OCI-M1 (cell line): ENCODE measurements at places on chromosomes 1 and 21.
A peak's percentile ranks its signal among the peaks of the same experiment; 100 is the strongest.

- DNase-seq = no peak
Observed at GRCh38 chr1:79325705-79326104, 319.2 kb upstream of the ADGRL4 start.

GRCh38 chr1:155322571-155322952 lies 1.9 kb downstream of the RUSC1 start:
- peak; percentile 50 for DNase-seq

DNA sequence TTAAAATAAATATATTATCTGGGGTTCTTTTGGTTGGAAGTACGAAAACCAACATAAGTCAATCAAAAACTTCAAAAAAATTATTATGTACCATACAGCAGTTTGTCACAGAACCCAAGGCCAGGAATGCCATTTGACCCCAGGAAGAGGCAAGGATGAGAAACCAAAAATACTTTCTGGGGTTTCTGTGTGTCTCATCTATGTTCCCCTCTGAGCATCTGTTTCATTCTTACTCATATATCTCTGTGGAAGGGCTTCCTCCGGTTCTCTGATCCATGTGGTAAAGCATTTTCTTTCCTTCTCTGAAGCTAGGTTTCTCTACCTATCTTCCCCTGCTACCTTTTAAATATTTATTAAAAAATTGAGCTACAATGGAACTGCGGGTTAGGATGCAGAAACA lies 9.8 kb upstream of the FCRL1 start:
- DNase-seq = no peak

DNA sequence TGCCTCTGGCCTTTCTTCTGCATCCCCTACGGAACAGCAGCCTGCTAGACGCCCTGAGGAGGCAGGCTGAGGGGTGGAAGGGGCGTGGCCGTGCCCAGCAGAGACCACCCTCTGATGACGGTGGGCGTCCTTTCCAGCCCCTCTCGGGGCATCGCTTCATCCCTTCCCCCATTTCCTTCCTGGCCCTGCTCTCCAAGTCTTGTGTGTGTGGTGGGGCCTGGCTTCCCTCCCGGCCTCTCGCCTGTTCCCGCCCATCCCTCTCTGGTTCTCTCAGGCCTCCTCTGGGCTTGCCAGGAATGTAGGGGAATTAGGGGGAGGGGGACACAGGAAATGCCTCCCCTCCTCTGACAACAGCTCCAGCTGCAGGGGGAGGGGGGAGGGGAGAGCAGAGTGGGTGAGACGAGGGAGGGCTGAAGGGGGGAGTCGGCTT lies 51.1 kb downstream of the SKI start:
- DNase-seq = no peak

GRCh38 chr1:180981596-180982387 lies 40.9 kb downstream of the STX6 start:
- no peak for DNase-seq

- no peak for DNase-seq
Observed at GRCh38 chr1:212073490-212073889, 37.9 kb downstream of the DTL start.

DNA sequence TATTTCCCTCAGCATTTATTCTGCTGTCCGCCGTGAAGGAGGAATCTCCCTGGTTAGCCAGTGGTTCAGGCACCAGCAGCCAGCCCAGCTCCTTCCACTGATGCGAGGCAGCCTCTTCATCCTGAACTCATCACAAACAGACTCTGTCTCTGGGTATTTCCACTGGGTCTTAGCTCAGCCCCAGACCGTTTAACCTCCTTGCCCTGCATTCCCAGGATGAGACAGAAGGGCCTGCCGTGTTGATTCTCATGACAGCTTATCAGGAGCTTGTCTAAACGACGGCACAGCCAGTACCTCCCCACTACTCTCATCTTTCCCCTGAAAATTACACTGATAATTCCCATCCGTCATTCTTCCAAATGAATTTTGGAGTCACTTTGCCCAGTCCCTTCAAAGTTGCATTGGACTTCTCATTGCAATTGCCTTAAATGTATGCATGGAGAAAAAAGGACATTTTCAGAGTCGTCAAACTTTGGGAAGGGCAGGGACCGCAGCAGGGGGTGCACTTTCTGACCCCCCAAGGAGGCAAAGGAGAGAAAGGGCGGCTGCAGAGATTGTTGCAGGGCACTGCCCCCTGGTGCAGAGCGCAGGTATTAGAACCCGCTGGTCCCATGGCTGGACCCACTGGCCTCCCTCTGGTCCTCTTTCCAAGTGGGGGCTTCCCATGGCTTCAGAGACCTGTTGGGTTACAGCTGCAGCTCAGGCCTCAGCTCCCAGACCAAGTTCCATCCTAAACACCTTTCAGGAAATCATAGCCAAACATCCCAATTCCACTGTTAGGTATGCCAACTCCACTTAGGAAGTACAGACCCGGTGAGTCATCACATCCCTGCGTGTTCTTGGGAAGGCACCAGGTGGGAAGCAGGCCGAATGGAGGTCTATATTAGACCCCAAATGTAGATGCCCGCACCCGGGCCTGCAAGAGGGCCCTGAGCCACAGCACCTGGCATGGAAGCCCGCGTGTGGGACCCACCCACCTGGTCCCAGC lies 3.7 kb upstream of the MEGF6 start:
- DNase-seq = peak; percentile 22

DNA sequence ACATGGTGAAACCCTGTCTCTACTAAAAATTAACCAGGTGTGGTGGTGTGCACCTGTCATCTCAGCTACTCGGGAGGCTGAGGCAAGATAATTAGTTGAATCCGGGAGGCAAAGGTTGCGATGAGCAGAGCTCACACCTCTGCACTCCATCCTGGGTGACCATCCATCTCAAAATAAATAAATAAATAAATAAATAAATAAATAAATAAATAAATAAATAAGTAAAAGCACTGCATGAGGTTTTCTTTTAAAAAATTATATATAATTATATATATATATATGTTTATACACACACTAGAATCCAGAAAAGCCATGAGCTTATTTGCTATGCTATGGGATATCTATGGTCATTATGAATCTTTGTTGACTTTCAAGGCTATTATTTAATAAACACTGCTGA lies 2.4 kb downstream of the AMPD1 start:
- no peak for DNase-seq

GRCh38 chr21:42414928-42415769 lies 11.4 kb downstream of the UBASH3A start:
- DNase-seq = no peak

- no peak for DNase-seq
Observed at GRCh38 chr1:116179964-116180363, 68.8 kb downstream of the MAB21L3 start.

DNA sequence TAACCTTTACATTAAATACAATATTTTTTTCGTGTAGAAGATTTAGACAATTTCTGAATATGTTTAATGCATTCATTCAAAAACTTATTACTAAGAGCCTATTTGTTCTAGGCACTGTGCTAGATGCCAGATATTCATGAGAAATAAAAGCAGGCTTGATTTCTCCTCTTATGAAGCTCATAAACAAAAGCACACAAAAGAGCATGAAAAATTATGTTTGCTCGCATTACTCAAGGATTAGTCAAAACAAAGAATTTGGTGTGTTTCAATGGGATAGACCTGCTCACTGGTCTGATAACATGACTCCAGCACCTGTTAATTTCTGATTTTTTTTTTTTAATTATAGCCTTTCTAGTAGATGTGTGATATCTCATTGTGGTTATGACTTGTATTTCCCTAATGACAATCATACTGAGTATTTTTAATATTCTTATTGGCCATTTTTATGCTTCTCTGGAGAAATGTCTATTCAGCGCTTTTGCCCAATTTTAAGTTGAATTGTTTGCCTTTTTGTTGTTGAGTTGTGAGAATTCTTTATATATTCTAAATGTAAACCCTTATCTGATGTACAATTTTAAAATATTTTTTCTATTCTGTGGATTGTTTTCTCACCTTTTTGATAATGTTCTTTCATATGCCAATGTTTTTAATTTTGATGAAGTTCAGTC lies 382.3 kb upstream of the ADGRL4 start:
- no peak for DNase-seq

DNA sequence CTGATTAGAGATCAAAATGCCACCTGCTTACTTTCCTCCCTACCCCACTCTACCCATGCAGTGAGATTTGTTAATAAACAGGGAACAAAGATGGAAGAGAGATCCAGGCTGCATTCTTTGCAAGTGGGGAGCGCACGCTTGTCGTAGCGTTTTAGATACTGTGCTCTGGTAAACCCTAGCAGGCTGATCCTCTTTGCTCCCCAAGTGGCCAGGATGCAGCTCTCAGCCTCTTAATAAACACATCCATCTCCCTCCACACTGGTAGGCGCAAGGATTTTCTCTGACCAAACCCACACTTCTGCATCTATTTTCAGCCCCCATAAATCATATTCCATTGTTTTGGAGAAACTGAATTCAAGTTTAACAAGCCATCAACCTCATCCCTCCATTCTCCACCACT lies 2.9 kb downstream of the PGBD5 start:
- DNase-seq = no peak

DNA sequence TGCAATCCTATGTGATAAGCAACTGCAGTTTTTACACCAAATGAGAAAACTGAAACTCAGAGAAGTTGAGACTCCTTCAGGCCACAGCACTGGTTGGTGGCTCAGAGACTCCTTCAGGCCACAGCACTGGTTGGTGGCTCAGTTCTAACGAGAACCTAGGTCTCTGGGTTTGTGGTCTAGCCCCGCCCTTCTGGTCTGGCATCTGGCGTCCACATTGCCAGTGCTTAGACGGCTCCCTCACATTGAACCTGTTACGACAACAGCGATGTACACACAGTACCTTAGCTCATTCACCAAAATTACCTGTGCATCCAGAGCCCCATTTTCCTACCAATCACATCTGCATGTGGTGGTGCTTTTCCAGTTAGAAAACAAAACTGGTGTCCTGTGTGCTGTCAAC lies 66.1 kb downstream of the NID1 start:
- no peak for DNase-seq

GRCh38 chr1:116762281-116762680 lies 8.1 kb downstream of the CD2 start:
- DNase-seq = no peak

- no peak for DNase-seq
Observed at GRCh38 chr1:235990330-235990795, 74.5 kb downstream of the NID1 start.

DNA sequence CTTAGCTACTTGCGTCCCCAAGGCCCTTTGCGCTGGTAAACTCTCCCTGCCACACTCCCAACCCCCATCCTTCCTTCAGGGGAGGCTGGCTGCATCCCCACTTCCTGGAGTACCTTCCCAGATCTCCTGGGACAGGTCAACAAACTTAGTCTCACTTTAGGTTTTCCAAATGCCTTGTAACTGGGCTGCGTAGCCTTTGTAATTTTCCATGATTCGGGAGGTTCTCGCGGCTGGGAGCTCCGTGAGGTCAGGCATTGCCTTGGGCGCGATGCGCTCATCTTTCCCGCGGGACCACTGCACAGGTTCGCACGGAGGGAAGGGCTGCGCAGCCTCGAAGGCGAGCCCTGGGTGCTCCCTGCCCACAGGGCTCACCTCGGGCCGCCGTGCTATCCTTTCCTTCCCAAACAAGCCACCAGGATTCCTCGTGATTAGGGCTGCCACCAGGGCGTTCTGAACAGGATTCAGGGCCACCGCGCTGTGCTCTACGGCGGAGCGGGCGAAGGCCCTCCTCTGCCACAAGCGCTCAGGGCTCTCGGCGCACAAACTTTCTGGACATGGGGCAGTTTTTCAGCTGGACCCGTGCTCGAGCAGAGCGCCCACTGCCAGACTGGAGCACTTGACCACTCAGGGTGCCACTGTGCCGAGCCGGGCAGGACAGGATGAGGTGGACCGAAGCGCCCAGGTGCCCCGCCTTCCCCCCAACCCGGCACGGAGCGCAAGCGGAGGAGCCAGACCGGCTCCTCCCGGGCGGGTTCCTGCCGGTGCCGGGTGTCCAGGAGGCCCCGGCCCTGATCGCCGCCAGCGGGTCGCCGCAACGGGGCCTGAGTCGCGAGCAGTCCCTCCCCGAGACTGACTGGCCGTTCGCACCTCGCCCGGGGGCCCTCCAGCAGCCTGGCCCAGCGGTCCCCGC lies 1.1 kb downstream of the TMPRSS2 start:
- no peak for DNase-seq

- no peak for DNase-seq
Observed at GRCh38 chr1:82214606-82215005, 413.9 kb downstream of the ADGRL2 start.

DNA sequence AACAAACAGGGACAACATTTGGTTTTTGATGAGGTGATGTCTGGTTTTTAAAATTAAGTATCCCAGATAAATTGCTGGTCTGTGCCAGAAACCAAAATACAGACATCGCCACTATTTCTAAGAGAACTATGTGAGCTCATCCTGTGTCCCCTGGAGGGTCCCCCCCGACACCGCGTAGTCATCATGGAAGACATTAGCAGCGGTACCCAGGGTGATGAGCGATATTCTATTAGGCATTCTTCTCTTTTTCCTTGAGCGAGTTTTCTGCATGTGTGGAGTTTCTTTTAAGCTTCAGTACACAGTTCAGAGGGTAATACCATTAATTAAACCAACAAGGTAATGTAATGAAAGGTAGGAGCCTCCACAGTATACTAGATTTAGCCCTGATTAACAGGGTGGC lies 26.5 kb downstream of the KAZN start:
- DNase-seq = no peak

GRCh38 chr1:47189844-47190508 lies at the start of gene PDZK1IP1:
Gene PDZK1IP1, minus strand, starts transcription at chr1:47190036. Its CDS starts 104 bp downstream, at chr1:47189932.
- DNase-seq = no peak

GRCh38 chr1:245693116-245693793 lies 538.5 kb downstream of the KIF26B start:
- DNase-seq = no peak

GRCh38 chr1:109765483-109765815 lies 1.7 kb upstream of the EPS8L3 start:
- no peak for DNase-seq

- DNase-seq = no peak
Observed at GRCh38 chr1:30416221-30416820, 307.1 kb downstream of the MATN1 start.

DNA sequence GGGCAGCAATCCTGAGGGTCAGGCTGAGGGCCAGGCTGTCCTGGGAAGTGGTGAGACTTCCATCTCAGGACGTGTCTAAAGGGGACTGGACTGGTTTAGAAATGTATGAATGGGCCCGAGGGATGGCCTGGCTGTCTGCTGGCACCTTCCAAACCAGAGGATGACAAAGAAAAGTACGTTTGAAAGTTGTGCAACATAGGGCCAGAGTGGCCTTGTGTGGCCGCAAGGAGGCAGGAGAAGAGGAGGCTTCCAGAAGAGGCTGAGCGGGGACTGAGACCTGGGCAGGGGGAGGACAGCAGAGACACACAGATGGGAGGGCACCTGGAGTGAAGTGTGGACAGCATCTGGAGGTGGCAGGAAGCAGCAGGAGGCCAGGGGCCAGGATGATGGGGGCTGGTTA lies 2.6 kb upstream of the SYTL1 start:
- no peak for DNase-seq

DNA sequence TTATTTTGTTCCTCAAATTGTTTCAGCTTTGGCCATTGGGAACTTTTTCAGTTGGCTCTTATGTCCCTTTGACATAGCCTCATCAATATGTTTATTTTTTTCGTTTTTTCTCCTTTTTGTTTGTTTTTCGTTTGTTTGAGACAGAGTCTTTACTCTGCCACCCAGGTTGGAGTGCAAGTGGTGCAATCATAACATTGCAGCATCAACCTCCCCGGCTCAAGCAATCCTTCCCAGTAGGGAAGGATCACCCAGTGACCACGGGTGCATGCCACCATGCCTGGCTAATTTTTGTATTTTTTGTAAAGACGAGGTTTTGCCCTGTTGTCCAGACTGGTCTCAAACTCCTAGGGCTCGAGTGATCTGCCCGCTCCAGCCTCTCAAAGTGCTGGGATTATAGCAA lies 8.1 kb downstream of the POLR3GL start:
- no peak for DNase-seq
